NT2/D1 (cell line): ENCODE measurements at places on chromosomes 7 and 10.
A peak's percentile ranks its signal among the peaks of the same experiment; 100 is the strongest.

- peak; percentile 20 for DNase-seq
These were observed 1015.8 kb downstream of the SORCS3 start for GRCh38 chr10:105656856-105657255.

DNA sequence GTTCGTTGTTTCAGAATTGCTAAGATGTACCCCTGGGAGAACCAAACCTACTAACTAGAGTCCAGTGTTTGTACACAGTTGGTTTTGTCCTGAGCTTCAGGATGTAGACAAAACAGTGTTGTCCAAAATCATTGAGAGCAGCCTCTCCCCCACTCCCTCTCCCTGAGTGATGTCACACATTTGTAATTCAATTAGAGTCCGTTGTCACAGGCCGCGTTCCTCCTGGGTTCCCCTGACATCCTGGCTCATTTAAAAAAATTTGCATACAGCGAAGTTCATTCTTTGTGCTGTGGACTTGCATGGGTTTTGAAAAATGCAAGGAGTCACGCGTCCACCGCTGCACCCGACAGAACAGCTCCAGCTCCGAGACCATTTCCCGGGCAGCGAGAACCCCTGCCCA, 10.3 kb downstream of the GRIFIN start:
- peak; percentile 72 for DNase-seq

GRCh38 chr10:70293169-70293843, 9.5 kb upstream of the NPFFR1 start:
- no peak for DNase-seq

- peak; percentile 43 for DNase-seq
These were observed 450.9 kb upstream of the MKI67 start for GRCh38 chr10:128576943-128577670.

- DNase-seq = no peak
These were observed 100.7 kb downstream of the POLL start for GRCh38 chr10:101487399-101487798.

DNA sequence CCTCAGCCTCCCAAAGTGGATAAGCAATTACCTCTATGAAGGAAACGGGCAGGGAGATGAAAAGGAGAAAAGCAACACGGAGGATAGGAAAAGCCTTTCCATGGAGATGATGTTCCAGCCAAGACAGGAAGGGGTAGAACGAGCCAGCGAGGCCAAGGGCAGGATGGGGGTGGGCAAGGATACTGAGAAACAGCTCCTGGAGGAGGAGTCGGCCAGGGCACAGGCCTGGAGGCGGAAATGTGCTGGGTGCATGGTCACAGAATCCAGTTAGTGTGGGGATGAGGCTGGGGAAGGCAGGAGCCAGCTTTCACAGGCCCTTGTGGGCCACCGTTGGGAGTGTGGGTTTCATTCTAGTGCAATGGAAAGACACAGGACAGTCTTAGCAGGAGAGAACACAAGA, 162.6 kb downstream of the JAZF1 start:
- DNase-seq = no peak

DNA sequence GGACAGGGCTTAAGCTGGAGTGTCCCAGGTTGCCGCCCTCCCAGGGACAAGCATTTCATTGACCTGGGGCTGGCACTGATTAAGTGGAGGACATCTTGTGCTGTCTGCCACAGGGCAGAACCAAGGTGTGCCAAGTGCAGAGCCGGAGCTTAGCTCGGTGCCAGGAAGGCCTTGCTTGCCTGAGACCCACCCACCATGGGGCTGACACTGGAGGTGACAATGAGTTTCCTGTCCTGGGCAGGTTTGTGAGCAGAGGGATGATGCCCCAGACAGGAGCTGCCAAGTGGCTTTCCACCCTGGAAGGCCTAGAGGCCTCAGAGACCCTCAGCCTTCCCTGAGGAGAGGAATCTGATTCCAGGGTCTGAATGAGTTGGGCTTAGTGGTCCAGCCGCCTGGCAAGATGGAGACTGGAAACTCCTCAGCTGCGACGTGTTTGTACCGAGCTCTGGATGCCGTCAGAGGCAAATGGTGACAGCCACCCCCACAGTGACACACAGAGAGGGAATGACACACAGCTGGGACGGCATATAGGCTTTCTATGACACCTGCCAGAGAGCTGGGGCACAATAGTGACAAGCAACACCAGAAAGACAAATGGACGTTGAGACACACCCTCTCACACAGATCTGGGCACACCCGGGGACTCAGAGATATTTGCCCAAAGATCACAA, 2.6 kb downstream of the ADCYAP1R1 start:
- DNase-seq = no peak

GRCh38 chr7:128833148-128833945, 3.1 kb downstream of the FLNC start:
- no peak for DNase-seq

DNA sequence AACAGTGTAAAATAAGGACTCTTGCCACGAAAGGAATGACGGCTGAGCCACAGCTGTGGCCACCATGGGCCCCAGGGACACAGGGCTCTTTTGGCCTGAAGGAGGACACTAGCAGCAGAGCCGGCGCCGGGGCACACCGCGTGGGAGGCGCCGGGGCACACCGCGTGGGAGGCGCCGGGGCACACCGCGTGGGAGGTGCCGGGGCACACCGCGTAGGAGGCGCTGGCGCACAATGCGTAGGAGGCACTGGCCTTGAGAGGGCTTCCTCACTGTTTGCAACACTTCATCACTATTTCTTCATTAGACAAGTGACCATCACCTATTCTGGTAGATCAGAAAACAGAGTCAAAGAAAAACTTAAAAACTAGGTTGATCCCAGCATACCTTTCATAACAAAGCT, 23.4 kb downstream of the ESYT2 start:
- no peak for DNase-seq

GRCh38 chr10:128286141-128286761, 160.0 kb upstream of the MKI67 start:
- no peak for DNase-seq

- no peak for DNase-seq
These were observed 130.4 kb upstream of the AOAH start for GRCh38 chr7:36854652-36855051.

- no peak for DNase-seq
These were observed 10.0 kb downstream of the ZCCHC24 start for GRCh38 chr10:79435271-79436065.

GRCh38 chr10:129023082-129023481, 444.0 kb upstream of the MGMT start:
- no peak for DNase-seq

- no peak for DNase-seq
These were observed 8.8 kb downstream of the ACSL5 start for GRCh38 chr10:112382515-112383235.

GRCh38 chr7:2124604-2125345, 108.0 kb downstream of the MAD1L1 start:
- DNase-seq = no peak

DNA sequence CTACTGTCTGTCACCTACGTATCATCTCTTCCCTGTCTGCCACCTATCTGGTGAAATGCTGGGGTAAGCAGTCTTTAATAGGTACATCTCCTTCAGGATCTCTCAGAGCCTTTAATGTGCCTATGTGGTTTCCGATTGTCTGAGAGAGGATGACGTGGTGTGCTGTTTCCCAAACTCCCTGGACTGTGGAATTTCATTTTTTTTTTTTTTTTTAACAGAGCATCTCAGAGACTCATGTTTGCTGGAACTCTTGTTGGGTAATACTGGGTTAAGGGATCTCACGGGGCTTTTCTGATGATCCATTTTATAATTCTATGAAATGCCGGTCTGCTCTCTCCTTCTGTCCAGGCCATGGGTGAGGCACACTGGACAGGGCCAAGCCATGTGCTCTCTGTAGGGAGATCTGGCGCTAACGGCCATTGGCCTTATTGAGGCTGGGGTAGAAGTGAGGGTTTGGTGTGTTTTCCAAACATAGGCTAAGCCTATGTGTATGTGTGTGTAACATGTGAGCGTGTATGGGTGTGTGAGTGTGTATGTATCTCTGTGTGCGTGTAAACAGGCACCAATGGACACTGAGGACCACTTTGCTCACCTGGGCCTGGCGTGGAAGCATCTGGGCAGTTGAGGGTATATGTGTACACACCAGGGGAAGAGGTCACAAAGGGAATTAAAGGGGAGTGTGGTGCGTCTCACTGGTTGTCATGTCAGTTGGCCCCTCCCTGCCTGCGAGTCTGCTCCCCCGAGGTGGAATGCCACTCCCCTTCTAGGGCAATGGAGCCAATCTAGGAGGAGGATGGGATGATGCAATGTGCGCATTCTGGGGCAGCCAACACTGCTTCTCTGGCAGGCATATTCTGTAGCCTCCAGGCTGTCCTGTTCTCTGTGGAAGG, 7.8 kb downstream of the ADRA2A start:
- DNase-seq = no peak

GRCh38 chr7:123004931-123005330, 9.4 kb upstream of the TAS2R16 start:
- DNase-seq = no peak

DNA sequence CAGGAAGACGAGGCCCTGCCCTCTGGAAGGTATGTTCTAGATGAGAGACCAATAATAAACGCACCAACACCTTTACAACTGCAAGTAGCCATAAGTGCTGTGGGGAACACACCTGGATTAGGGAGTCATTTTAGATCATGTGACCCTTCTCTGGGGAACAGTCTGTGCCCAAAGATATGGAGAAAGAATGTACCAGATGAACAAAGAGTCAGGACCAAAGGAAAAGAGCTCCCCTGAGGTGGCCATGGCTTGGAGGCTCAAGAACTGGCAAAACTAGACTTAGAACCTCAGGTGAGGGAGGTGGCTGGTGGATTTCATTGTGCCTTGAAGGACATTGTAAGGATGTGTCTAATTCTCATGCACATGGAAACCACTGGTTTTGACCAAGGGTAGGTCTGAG, 10.3 kb upstream of the EN2 start:
- DNase-seq = no peak

DNA sequence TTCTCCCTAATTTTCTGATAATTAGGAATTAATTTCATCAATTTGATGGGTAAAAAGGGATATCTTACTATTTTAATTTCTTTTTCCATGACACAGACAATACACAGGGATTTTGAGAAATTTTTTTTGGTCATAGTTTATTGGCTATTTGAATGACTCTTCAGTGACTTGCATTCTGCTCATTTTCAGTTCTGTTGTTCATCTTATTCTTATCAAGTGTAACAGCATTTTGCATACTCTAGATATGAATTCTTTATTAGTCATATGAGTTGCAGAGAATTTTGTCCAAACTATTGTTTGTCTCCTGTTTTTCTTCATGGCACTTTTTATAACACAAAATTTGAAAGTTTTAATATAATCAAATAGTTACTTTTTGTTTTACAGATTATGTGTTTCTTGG, 41.7 kb downstream of the MKLN1 start:
- DNase-seq = no peak

- DNase-seq = no peak
These were observed 3.2 kb downstream of the CYP26A1 start for GRCh38 chr10:93076871-93077270.

- no peak for DNase-seq
These were observed 92.3 kb downstream of the MAGI2 start for GRCh38 chr7:79361214-79361613.

GRCh38 chr10:72832701-72833100, 60.8 kb upstream of the OIT3 start:
- DNase-seq = no peak

- DNase-seq = no peak
These were observed 98.9 kb downstream of the PRLHR start for GRCh38 chr10:118496525-118496924.

GRCh38 chr10:110591760-110592159, 24.3 kb downstream of the SMC3 start:
- DNase-seq = no peak

GRCh38 chr7:13742811-13743210, 246.7 kb downstream of the ETV1 start:
- DNase-seq = peak; percentile 25

- no peak for DNase-seq
These were observed 18.1 kb downstream of the GARS1 start for GRCh38 chr7:30612658-30613265.

- no peak for DNase-seq
These were observed 104.9 kb upstream of the LEP start for GRCh38 chr7:128136215-128136597.

GRCh38 chr7:52436278-52436677, 599.2 kb upstream of the POM121L12 start:
- DNase-seq = no peak
